ENCODE measurements at places on chromosomes 3 and 15.

DNA sequence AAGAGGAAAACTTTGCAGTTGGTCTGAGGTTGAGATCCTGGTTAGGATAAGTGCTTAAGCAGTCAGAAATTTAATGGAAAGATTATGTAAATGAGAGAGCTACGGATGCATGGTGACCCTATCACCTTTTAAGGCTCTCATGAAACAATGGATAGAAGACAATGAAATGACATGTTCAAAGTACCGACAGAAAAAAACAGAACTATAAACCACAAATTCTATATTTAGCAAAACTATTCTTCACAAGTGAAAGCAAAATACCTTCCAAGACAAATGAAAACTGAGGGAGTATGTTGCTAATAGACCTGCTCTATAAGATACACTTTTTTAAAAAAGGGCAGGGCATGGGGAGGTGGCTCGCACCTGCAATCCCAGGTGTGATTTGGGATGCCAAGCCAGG lies 32.2 kb downstream of the DNAAF4 start:
- no peak for DNase-seq

DNA sequence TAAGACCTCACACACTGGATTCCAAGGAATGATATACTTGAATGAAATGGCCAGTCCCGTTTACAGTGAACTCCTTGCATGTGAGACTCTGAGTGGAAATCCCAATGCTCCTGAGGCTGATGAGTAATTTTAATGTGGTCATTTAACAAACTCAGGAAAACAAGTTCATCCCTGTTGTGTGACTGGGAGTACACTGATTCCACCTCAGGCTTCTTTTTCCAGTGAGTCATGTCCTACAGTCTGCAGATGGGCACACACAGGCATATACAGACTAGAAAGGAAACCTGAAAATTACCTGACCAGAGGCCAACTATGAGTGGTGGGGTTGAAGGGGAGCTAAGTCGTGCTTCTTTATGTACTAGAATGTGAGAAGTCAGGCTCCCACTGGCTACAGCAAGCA lies 5.8 kb downstream of the SQOR start:
- DNase-seq, result no peak

DNA sequence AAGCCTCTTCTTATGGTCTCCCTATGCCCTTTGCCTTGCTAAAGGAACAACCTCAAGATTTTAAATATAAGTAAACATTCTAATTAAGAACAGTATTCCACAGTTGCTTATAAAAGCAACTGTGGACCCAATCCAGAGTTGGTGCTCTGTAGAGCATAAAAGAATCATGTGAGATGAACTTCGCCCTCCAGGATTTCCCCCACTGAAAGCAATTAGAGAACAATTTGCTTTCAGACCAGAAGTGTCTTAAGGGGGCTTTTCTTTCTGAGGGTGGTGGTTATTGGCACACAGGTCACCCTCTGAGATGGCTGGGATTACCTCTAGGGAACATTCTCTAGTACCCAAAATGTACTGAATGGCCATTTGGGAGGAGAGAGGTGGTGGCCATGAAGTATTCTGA lies 10.6 kb downstream of the ZNF592 start:
- DNase-seq, result no peak

DNA sequence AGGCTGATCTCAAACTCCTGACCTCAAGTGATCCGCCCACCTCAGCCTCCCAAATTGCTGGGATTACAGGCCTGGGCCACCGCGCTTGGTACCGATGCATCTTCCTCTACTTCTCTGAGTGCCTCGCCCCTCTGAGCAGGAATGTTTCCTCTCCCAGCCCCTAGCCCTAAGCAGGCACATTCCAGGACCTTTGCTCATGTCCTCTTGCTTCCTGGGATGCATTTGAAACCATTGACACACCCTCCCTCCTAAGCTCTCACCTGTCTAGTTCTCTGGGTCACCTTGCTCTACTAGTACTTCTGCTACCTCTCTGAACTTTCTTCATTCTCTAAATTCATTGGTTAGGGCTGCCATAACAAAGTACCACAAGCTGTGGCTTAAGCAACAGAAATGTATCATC lies 17.9 kb upstream of the UACA start:
- DNase-seq, result no peak

DNA sequence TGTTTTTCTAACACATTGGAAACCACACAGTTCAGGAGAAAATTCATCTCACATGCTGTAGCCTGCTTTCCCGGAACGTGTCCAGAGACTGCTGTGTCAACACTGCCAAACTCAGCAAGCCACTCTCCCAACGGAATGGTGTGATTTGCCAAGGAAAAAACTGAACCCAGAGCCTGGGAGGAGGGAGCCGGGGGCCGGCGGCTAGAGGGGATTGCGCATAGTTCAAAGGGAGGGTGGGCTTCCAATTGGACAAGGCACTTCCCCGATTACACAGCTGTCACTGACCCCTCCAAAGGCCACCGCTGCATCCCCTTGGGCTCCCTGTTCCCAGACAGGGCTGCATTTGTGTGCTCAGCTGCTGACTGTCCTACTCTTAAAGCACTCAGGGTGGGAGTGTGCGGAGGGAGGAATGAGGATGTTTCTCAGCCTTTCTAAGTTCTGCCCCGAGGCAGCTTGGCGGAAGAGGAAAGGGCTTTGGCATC lies 256.2 kb downstream of the ZNF621 start:
- DNase-seq, result no peak

DNA sequence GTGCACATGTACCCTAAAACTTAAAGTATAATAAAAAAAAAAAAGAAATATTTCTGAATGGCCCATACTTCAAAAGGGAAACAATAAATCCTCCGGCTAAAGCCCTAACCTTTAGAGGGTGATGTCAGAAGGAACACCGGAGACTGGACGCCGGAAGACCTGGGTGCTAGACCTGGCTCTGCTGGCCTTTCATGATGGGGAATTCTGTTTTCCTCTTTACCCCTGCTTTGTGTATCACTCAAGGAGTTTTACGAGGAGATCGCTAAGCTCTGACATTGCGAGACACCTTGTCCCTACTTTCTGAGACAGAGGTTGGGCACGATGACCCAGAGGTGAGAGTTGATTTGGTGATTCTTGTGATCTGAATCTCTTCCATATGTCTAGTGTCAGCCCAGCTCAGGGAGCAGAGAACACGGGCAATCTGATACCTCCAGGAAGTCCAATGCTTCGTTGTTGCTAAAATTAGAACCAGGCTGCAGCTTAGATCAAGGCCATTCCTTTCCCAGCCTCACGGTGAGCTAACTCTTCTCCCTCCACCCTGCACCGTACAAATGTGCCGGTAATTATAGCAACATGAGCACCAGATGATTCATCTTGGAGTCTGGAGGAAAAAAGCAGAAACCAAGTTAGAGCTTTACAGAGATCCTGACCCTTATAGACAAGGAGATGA lies 42.0 kb upstream of the CFAP161 start:
- DNase-seq, result no peak
